ENCODE measurements at places on chromosomes 4 and X.

GRCh38 chrX:16140448-16140847 lies 17.1 kb downstream of the GRPR start:
- no peak for DNase-seq

GRCh38 chrX:135431886-135432285 lies 10.1 kb downstream of the SMIM10L2A start:
- DNase-seq: no peak

- DNase-seq: no peak
These were observed 242.2 kb upstream of the ANXA3 start for GRCh38 chr4:78309352-78309751.

- DNase-seq: no peak
These were observed 67.6 kb downstream of the FAM53A start for GRCh38 chr4:1616557-1616930.

DNA sequence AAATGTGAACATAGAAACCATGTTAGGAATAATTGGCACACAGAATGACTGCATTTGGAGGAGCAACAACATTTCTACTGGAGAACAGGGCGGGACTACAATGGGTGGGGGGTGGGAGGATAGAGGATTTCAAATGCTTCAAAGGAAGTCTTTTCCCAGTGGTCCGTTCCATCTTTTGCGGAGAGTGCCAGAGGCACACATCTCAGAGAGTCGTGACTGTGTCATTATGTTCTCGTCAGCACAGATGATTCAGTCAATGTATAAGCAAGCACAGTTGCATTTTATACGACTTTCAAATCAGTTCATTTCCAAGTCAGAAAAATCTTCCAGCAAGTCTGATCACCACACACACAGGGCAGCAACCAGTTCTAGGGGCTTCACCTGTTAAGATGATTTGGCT lies 22.7 kb upstream of the GPR50 start:
- no peak for DNase-seq

GRCh38 chr4:56995525-56995924 lies 16.8 kb downstream of the POLR2B start:
- DNase-seq: no peak

- DNase-seq: peak; percentile 14
These were observed 518.0 kb downstream of the TMA16 start for GRCh38 chr4:164012396-164013027.

DNA sequence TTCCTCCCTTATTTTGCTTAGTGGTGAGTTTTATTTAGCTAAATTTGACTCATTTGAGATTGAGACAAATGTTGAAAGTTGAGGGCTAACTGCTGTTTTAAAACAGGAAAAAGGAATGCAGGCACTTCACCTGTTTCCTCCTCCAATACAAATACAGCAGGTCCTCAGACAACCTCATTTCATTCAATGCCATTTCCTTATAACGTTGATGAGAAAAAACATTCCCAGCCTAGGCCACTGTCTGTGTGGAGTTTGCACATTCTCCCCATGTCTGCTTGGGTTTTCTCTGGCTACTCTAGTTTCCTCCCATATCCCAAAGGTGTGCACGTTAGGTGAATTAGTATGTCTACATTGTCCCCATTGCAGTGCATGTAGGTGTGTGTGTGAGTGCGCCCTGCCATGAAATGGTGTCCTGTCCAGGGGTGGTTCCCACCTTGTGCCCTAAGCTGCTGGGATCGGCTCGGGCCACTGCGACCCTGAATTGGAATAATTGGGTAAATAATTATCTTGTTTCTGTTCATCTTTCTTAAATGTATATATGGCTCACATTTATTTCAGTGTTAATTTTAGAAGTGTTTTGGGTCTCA lies 21.9 kb downstream of the SMAD1 start:
- no peak for DNase-seq

- no peak for DNase-seq
These were observed 100.2 kb downstream of the LNX1 start for GRCh38 chr4:53490965-53491622.

- no peak for DNase-seq
These were observed 27.3 kb downstream of the COL25A1 start for GRCh38 chr4:109275066-109275745.

- DNase-seq: no peak
These were observed 103.8 kb downstream of the EFNB1 start for GRCh38 chrX:68932611-68933010.

GRCh38 chr4:120156120-120156718 lies 89.6 kb upstream of the MAD2L1 start:
- peak; percentile 15 for DNase-seq

DNA sequence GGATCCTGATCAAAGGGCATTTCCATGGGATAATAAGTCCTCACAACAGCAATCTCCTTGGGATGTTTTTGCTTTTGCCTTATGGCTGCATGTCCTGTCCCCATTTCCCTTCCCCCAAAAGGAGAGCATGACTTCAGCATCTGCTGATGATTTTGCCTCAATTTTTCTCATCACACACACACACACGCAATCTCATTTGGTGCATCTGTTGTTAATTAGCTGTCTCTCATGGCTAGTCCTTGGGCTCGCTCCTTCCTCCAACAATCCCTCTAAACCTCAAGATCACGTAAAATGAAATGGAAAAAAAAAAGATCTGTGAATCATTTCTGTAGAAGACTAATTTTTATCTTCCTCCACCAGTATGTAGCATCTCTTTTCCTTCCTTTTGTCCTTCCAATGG lies 153.6 kb downstream of the RBMX2 start:
- DNase-seq: no peak

GRCh38 chr4:189773909-189774308 lies 166.8 kb upstream of the FRG1 start:
- DNase-seq: no peak

- DNase-seq: no peak
These were observed 136.3 kb upstream of the SMAD1 start for GRCh38 chr4:145345401-145345800.

- no peak for DNase-seq
These were observed 107.3 kb upstream of the PRDX4 start for GRCh38 chrX:23559975-23560374.

DNA sequence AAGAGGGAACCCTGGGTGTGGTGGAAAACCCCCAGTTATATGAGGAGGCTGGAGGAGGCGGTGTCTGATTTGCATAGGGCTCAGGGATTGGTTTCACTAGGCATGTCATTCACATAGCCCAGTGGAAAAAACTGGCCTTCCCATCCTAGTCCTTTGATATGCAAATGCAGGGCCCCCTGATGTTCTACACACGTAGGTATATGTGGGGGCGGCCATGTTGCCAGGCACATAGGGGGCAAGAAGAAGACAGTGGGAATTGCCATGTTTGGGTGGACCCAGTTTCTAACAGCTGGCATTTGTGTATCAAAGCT lies 34.0 kb upstream of the ENPP6 start:
- no peak for DNase-seq

DNA sequence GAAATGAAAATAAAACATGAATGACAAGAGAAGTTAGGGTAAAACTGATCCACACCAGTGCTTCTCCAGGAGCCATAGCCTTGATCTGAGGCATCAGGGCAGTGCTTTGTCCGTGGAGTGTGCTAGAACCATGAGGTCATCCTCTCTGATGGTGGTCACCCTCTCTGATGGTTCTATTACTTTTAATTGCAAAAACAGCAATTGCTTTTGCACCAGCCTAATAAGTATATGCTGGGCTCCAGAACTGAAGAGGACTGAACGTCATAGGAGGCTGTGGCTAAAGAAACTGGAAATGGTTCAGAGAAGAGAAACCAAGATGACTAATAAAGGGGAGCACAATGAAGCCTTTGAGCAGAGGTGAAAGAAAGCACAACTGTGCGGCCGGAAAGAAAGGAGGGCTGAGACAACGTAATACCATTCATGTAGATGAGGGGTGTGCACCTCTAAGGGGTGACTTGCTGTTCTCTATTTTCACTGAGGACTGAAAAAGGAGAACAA lies 17.0 kb upstream of the TMEM154 start:
- peak; percentile 36 for DNase-seq

GRCh38 chr4:139770361-139770760 lies 104.7 kb downstream of the MGST2 start:
- DNase-seq: no peak

DNA sequence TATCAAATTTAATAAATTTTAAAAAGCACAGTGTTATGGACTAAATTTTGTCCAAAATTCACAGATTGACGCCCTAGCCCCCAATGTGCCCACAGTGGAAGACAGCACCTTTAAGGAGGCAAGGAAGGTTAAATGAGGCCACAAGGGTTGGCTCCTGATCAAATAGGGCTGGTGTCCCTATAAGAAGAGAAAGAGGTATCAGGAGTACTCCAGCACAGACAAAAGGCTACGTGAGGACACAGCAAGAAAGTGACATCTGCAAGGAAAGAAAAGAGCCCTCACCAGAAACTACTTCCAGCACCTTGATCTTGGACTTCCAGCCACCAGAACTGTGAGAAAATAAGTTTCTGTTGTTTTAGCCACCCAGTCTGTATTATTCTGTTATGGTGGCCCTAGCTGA lies 48.8 kb downstream of the FAM13A start:
- no peak for DNase-seq

GRCh38 chrX:35886135-35886534 lies 33.4 kb upstream of the CFAP47 start:
- DNase-seq: no peak

DNA sequence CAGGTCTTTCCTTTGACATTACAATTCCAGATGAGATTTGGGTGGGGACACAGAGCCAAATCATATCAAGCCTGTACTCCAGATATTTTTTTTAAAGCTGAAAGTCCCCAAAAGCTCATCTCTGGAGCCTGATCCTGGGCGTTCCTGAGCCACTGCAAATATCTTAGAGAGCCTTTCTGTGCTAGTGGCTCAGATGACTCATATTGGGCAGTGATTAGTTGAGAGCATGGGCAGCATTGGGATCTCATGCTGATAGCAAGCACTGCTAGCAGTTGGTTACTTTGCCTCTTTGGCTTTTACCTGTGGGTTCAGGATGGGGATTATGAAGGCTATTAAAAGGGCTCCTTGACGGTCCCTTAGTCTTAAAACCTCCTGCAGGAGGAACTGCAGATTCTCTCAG lies 51.4 kb upstream of the SCRG1 start:
- no peak for DNase-seq

DNA sequence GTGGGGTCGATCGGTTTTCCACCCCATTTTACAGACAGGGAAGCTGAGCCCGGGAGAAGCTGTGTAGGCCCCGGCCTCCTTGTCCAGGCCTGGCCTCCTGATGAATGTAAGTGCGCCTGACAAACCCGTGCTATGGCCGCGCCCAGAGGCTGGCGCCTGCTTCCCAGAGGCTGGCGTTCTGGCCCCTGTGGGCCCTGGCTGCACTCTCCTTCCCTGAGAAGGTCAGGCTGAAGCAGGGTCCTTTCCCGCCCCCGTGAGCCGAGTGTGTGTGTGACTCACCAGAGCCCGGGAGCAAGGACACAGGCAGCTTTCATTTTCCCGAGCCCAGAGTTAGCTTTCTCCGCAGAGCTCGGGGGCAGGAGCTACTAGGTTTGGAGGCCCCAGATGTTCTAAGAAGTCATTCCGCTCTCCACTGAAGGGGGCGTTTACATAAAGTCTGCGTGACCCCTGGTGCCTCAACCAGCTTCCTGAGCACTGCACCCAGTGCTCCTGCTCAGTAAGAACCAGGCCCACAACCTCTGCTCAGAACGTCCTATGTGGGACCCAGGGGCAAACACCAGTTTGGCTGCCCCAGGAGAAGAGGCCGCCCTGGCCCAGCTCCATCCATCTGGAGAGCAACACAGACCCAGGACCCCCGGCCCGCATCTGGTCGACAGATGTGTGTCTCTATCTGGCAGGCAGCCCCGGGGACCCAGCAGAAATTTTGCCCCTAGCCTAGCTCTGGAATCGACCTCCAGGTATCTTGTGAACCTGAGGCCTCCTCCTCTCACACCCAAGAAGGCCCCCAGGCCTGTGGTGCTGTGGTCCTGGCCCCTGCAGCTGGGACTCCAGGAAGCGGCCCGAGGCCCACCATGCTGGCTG lies 13.6 kb downstream of the UVSSA start:
- DNase-seq: no peak

- DNase-seq: no peak
These were observed 349.0 kb upstream of the GATB start for GRCh38 chr4:152109531-152110509.

- DNase-seq: no peak
These were observed 872.5 kb upstream of the SLIT2 start for GRCh38 chr4:19379191-19379708.

DNA sequence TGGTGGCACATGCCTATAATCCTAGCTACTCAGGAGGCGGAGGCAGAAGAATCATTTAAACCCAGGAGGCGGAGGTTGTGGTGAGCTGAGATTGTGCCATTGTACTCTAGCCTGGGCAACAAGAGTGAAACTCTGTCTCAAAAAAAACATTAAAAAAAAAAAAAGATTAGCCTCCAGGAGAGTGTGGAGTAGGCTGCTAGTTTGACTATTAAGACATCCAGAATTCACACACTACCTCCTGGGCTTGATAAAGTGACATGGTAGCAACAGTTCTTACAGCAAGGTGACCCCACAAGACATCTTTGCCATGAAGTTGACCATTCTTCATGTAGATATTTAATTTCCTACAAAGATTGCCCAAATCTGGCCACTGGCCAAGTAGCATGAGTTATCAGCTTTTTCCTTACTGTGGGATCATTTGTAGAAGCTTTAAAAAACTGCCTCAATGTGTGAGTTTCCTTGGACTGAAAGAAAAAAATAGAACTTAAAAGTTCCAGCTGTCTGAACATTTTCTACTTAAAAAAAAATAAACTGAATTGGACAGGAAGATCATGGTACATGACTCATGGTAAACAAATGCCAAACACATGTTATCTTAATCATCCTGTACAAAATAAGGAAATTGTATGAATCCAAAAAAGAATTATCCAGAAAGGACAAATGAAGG lies 35.3 kb upstream of the SPRY1 start:
- DNase-seq: no peak

All from activated CD8-positive, alpha-beta memory T cell treated with anti-CD3 and anti-CD28 coated beads, Interleukin-2, amount 50 U/mL, for 4 hours (primary cell).